ENCODE measurements at places on chromosomes 3 and 15.
A peak's percentile ranks its signal among the peaks of the same experiment; 100 is the strongest.

- no peak for ATAC-seq
These were observed 7.1 kb downstream of the AMOTL2 start for GRCh38 chr3:134366928-134367811.

- no peak for ATAC-seq
These were observed 21.7 kb downstream of the KIF7 start for GRCh38 chr15:89633585-89633984.

GRCh38 chr3:36698314-36698713, 66.0 kb downstream of the DCLK3 start:
- ATAC-seq: no peak

DNA sequence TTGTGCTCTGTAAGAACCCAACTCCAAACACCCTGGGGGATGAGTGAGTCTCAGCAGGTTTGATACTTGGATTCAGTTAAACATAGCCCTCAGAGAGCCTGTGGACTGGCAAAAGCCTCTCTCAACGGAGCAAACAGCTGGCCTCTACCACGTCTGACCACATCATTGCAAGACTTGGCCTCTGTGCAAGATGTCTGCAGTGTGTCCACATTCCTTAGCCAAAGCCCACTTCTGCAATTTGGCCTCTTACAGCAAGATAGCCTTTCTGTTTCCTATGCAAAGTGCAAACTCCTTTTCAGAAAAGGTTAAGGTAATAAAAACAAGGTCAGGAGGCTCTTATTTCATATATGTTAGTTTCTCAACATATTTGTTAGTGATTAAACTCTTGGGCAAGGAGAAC, 27.9 kb downstream of the FBN1 start:
- ATAC-seq: peak; percentile 66

DNA sequence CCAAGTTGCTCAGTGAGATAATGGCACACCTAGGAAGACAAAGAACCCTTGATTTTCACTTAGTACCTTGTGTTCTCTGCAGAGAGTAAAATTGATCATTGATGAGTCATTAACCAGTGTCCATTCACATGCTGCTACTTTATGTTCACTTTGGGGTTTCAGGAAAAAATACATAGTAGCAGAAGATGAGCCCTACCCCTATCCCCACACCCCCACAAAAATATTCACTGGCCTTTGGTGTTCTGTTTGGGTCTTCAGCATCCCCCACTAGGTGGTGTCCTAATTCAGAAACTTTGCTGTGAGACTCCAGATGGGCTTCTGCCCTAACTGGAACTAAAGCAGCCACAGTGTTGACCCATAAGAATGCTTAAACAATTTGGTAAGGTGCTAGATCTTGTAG, 178.8 kb downstream of the KLHL25 start:
- ATAC-seq: peak; percentile 25

- ATAC-seq: no peak
These were observed 25.3 kb upstream of the C15orf39 start for GRCh38 chr15:75176396-75176761.

DNA sequence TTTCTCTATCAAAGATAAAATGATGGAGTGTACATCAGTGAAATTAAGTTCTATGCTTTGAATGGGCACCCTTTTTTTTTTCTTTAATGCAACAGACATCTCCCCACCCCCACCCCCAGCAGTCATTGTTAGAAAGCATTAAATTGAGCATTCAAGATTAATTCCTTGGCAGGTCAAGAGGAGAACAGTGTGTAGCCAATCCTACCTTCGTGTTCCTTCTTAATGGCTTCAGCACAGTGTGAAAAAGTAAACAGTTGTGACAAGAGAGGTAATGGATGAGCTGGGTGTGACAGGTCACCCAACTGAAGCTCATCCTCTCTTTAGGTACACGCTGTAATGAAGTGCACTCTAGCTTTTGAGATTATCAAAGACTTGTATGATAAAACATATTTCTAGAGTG, 198.5 kb upstream of the RARB start:
- ATAC-seq: no peak

GRCh38 chr3:188539631-188540194, 385.8 kb downstream of the LPP start:
- no peak for ATAC-seq

DNA sequence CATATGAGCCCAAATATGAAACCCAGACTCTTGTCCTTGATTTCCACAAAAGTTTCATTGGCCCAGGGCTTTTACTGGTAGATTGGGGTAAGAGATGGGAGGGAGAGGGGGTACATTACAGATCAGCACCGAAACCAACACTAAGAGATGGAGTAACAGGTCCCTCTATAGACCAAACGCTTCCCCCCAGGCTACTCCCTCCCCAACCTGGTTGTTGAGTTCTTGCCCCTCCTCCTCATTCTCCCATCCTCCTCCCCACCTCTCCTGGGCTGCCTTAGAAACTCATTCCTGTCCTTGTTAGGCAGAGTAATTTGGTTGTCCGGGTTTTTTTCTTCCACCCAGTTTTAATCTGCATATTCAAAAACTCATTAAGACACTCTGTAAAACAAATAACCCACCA, 74.1 kb downstream of the MESD start:
- ATAC-seq: no peak

DNA sequence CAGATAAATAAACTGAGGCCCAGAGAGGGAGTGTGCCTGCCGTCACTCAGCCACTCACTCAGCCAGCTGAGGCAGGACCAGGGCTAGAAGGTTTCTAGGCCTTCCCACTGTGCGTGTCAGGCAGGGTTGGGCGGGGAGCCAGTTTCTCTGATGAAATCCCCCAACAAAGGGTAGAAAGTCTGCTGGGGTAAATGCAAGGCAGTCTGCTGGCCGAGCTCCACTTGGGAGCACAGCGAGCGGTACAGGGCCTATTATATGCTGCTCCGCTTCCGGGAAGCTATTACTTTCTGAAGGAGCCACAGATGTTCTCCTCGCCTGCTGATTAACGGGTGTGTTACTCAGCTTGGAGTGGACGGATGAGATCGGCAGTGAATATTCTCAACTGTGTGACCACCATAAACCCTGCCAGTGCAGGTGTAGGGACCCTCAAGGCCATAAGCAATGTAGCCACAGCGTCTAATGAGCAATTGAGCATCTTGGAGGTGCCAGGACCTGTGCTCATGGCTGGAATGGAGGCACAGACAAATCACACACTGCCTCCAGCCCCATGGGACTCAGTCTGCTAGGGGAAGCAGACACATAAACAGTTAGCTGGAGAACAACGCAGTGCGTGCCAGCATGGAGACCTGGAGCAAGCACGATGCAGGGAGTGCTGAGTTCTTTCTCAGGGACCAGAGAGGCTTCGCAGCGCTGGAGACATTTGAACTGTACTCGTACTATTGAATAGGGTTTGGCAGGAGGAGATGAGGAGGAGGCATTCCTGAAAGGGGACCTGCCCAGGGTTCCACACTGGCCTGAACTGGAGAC, 42.1 kb downstream of the CORO2B start:
- no peak for ATAC-seq

DNA sequence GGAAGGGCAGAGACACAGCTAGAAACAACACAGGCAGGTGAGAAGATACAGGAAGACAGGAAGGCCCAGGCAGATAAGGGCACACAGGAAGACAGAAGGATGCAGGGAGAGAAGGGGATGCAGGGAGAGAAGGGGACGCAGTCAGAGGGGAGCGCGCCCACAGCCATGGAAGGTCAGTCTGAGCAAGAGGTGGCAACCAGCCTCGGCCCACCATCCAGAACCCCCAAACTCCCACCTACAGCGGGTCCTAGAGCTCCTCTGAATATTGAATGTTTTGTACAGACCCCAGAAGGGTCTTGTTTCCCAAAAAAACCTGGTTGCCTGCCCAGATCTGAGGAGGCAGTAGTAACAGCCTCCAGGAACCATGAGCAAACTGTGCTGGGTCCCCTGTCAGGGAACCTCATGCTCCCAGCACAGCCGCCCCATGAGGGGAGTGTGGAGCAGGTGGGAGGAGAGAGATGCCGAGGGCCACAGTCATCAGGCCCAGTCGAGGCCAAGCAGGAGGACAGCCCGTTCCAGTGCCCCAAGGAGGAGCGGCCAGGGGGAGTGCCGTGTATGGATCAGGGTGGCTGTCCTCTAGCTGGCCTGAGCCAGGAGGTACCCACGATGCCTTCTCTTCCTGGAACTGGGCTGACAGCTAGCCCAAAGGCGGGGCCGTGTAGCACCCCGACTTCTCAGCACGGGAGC, 27.6 kb upstream of the SLC28A1 start:
- ATAC-seq: no peak

All from SK-N-SH treated with all-trans-retinoic acid at 6 μM for 48 hours (cell line).